ENCODE measurements at places on chromosomes 16 and 17.

DNA sequence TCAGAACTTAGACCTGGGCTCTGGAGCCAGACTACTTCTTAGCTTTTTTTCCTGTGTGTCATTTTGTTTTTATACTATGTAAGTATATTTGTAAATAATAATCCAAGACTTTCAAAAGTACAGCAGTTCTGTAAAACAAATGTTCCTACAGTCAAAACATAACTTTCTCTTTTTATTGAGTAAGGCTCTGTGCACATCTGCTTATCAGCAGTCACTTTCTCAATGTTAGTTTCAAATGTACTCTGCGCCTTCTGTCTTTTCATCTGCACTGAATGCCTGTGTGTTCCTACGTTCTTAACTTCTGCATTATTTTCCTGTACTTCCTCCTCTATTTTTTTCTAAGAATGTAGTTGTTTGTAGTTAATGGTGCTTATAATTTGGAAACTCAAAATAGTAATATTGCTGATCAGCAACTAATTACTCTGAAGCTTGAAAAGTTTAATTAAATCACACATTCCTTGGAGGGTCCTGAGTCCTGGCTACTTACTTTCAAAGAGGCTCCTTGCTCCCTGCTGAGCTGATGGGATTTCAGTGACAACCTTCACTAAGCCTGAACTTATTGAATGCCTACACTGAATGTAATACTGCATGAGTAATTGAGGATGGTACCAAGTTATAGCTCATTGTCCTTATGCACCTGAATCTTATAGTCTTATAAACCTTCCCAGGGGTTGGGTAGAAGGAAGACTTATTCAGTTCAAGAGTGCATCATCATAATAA lies 329.9 kb downstream of the KCNJ2 start:
- DNase-seq: no peak

DNA sequence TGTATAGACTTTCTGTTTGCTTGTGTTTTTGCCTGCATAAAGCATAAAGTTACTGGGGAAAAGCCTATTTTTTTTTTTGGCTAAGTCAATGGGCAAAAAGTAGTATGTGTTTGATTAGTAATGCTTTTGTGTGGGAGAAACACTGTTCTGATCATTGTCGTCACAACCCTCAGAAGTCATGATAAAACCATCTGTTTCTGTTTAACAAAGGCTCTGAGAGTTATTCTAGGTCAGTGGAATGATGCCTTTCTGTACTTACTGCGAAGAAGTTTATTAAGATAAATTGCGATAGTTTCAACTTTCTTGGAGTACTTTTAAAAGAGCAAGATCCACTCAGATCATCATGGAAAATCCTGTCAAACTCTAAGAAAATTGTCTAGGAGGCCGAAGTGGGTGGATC lies 80.9 kb downstream of the PRKCA start:
- DNase-seq: no peak

- DNase-seq: no peak
Measured at GRCh38 chr16:66740533-66740932, 10.9 kb downstream of the DYNC1LI2 start.

GRCh38 chr17:29066606-29067005 lies 23.7 kb downstream of the PIPOX start:
- DNase-seq: no peak

- no peak for DNase-seq
Measured at GRCh38 chr17:1239210-1239609, 31.0 kb upstream of the BHLHA9 start.

- DNase-seq: no peak
Measured at GRCh38 chr16:21643785-21644184, 8.6 kb downstream of the IGSF6 start.

- no peak for DNase-seq
Measured at GRCh38 chr17:17511881-17512858, 16.0 kb upstream of the RASD1 start.

GRCh38 chr17:31414550-31414918 lies 23.1 kb downstream of the RAB11FIP4 start:
- DNase-seq: no peak

DNA sequence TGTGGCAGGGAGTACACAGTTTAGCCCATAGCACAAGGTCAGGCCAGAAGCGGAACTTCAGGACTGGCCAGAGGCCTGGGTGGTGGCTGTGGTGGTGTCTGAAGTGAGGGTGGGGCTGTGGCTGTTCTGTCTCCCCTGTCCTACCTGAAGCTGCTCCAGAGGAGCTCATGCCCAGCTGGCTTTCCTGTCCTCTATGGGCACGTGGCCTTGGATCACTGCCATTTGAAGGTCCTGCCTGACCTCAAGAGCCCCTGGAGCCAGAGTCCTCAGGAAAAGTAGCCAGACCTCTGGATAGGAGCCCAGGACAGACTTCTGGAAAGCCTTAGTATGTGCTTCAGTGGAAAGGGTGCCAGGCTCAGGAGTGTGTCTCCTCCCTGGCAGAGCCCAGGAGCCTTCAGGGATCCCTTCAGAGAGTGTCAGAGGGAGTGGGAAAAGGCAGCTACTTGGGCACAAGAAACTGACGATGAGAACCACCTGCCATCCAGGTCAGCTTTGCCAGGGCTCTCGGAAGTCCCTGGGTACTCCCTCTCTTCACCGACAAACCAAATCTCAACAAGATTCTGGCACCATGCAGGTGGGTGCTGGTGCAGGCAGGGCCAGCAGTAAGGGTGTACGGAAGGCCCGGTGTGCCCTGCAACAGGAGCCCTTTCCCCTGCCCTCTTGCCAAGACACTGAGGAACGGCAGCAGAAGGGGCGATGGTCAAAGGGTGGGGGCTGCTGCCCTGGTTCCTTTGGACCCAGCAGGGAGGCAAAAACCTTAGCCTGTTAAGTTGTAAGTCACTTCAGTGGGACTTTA lies 153.7 kb downstream of the NTN1 start:
- no peak for DNase-seq

GRCh38 chr17:79478051-79478461 lies 132.8 kb downstream of the RBFOX3 start:
- no peak for DNase-seq

- no peak for DNase-seq
Measured at GRCh38 chr17:20174588-20175265, 165.6 kb downstream of the SPECC1 start.

All from iPS DF 19.7 (cell line).